ENCODE measurements at places on chromosomes 3 and 15. TPM values are rescaled to one million over a fixed set of nuclear protein-coding genes. Genes with fewer than 3 reads are reported as not detected.

- no peaks in the 10 kb centered on the region for H3K36me3 ChIP-seq
- no peak overlapping the region for H3K27ac ChIP-seq
- no peaks in the 10 kb centered on the region for H3K4me1 ChIP-seq
- no peak for DNase-seq
Observed at GRCh38 chr3:73681610-73682009, 56.9 kb upstream of the PDZRN3 start.

GRCh38 chr3:53303549-53303948 lies 43.8 kb downstream of the DCP1A start:
- H3K4me3 ChIP-seq = no peak overlapping the region
- no peak for DNase-seq
- H3K36me3 ChIP-seq = peaks cover 15% of the 10 kb centered on the region
- H3K27me3 ChIP-seq = no peaks in the 10 kb centered on the region
- H3K27ac ChIP-seq = peak overlapping the region; percentile 46
- peaks cover 12% of the 10 kb centered on the region for H3K4me1 ChIP-seq

DNA sequence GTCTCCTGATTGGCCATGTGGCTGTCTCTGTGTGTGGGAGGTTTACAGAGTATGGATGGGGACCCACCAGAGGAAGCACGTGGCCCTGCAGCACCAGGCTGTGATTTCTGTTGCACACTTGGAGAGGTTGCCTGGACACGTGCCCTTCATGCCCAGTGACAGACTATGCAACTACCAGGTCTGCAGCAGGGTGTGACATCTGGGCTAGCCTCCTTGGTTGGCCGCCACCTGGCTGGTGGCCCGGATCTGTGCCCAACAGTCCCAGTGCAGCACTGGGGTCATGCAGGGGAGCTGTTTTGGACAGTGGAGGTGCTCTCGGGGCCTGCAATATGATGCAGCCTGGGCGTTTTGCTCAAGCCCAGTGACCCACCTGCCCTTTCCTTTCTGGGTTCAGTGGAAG lies 212.5 kb downstream of the UBE3A start:
- no peaks in the 10 kb centered on the region for H3K36me3 ChIP-seq
- no peaks in the 10 kb centered on the region for H3K27me3 ChIP-seq
- no peak overlapping the region for H3K27ac ChIP-seq
- no peak for DNase-seq

GRCh38 chr3:149459491-149460059 lies 14.9 kb upstream of the TM4SF4 start:
- H3K36me3 ChIP-seq = no peaks in the 10 kb centered on the region
- no peak overlapping the region for H3K4me3 ChIP-seq
- DNase-seq = no peak
- no peaks in the 10 kb centered on the region for H3K27me3 ChIP-seq
- no peaks in the 10 kb centered on the region for H3K4me1 ChIP-seq
- H3K27ac ChIP-seq = no peak overlapping the region

- H3K36me3 ChIP-seq = no peaks in the 10 kb centered on the region
- no peak for DNase-seq
- no peaks in the 10 kb centered on the region for H3K4me1 ChIP-seq
- peaks cover 15% of the 10 kb centered on the region for H3K27me3 ChIP-seq
- H3K4me3 ChIP-seq = no peak overlapping the region
Observed at GRCh38 chr3:36756269-36756668, 8.1 kb downstream of the DCLK3 start.

DNA sequence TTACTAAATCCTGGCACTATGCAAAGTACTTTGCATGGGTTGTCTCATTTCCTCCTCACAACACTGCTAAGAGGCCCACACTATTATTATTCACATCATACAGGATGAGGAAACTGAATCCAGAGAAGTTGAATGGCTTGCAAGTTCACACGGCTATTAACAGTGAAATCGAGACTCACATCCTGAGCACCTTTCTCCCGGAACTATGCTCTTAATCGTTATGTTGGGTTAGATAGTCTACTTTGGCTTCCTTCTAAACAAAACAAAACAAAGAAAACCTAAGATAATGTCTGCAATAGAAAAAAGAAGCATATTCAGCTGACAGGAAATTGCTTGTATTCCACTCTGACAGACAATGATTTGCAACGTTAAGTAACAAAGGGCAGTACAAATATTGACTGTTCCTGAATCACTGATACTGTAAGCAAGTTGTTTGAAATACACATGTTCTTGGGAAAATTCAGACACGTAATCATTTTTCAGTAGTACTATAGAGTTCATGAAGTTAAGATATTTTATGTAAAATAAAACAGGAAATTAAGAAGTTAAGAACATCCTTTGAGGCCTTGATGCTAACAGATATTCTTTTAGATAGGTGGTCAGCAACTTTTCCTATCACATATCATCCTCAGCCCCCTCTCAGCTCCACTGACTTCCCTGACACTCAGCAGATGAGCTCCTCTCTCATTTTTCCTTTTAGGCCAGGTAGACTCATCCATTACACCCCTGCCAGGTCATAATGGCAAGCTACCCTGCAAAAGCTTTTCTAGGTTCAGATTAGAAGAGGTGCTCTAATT lies 40.7 kb downstream of the C2CD4B start:
- no peak for DNase-seq
- H3K27ac ChIP-seq = peak overlapping the region; percentile 93
- no peaks in the 10 kb centered on the region for H3K36me3 ChIP-seq
- H3K27me3 ChIP-seq = no peaks in the 10 kb centered on the region
- H3K4me3 ChIP-seq = no peak overlapping the region
- peaks cover 15% of the 10 kb centered on the region for H3K4me1 ChIP-seq

- DNase-seq = no peak
- H3K36me3 ChIP-seq = no peaks in the 10 kb centered on the region
- H3K27me3 ChIP-seq = no peaks in the 10 kb centered on the region
- H3K4me3 ChIP-seq = no peak overlapping the region
- no peaks in the 10 kb centered on the region for H3K4me1 ChIP-seq
Observed at GRCh38 chr3:158452334-158452733, 118.7 kb upstream of the MLF1 start.

- H3K27ac ChIP-seq = no peak overlapping the region
- H3K27me3 ChIP-seq = no peaks in the 10 kb centered on the region
- no peak for DNase-seq
- H3K36me3 ChIP-seq = no peaks in the 10 kb centered on the region
- no peaks in the 10 kb centered on the region for H3K4me1 ChIP-seq
Observed at GRCh38 chr3:177642804-177643125, 445.5 kb upstream of the TBL1XR1 start.

GRCh38 chr3:43248185-43248583 lies 38.2 kb upstream of the SNRK start:
- DNase-seq = no peak
- H3K36me3 ChIP-seq = no peaks in the 10 kb centered on the region
- no peak overlapping the region for H3K4me3 ChIP-seq
- no peaks in the 10 kb centered on the region for H3K4me1 ChIP-seq

DNA sequence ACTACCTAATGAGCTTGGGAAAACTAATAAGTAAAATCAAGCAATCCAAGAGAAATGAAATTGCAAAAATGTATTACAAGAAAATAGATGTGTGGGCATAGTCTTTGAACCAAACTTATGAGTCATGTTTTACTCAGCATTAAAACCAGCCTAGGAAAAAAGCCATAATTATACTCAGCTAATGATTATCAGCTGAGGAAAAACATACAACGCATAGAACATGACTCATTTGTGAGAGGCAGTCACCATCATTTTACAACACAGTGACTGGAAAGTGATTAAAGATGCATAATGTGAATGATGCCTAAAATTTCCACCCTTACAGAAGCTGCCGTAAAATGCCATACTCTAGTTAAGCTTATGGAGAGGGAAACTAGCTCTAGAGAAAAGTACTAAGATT lies 238.0 kb upstream of the EOMES start:
- H3K4me3 ChIP-seq = no peak overlapping the region
- no peaks in the 10 kb centered on the region for H3K36me3 ChIP-seq
- no peak for DNase-seq
- H3K27ac ChIP-seq = no peak overlapping the region
- no peaks in the 10 kb centered on the region for H3K4me1 ChIP-seq
- H3K27me3 ChIP-seq = no peaks in the 10 kb centered on the region

DNA sequence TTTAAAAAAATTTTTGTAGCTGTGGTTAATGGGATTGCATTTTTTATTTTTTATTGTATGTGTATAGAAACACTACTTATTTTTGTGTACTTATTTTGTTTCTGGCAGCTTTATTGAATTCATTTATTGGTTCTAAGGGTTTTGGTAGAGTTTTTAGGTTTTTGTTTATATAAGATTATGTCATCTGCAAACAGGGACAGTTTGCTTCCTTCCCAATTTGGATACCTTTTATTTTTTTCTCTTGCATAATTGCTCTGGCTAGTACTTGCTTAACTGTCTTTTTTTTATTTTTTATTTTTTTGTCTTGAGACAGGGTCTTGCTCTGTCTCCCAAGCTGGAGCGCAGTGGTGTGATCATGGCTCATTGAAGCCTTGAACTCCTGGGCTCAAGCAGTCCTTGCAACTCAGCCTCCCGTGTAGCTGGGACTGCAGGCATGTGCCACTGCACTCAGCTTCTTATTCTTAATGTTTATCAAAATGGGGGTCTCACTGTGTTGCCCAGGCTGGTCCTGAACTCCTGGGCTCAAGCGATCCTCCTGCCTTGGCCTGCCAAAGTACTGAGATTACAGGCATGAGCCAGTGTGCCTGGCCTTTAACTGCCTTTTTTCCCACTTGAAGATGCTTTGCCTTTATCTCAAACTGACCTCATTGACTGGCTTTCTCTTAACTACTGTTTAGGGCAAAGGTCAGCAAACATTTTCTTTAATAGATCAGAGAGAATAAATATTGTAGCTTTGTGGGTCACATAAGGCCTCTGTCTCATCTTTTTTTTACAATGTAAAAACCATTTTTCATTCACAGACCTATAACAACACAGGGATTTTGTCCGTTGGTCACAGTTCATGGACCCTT lies 8.6 kb downstream of the TFG start:
- H3K4me1 ChIP-seq = peaks cover 17% of the 10 kb centered on the region
- H3K27ac ChIP-seq = no peak overlapping the region
- DNase-seq = no peak
- H3K36me3 ChIP-seq = peaks cover 21% of the 10 kb centered on the region
- H3K27me3 ChIP-seq = no peaks in the 10 kb centered on the region
- no peak overlapping the region for H3K4me3 ChIP-seq

- peaks cover 14% of the 10 kb centered on the region for H3K4me1 ChIP-seq
- no peak for DNase-seq
- H3K27me3 ChIP-seq = no peaks in the 10 kb centered on the region
- no peak overlapping the region for H3K4me3 ChIP-seq
Observed at GRCh38 chr3:102125197-102125993, 276.1 kb downstream of the NFKBIZ start.

DNA sequence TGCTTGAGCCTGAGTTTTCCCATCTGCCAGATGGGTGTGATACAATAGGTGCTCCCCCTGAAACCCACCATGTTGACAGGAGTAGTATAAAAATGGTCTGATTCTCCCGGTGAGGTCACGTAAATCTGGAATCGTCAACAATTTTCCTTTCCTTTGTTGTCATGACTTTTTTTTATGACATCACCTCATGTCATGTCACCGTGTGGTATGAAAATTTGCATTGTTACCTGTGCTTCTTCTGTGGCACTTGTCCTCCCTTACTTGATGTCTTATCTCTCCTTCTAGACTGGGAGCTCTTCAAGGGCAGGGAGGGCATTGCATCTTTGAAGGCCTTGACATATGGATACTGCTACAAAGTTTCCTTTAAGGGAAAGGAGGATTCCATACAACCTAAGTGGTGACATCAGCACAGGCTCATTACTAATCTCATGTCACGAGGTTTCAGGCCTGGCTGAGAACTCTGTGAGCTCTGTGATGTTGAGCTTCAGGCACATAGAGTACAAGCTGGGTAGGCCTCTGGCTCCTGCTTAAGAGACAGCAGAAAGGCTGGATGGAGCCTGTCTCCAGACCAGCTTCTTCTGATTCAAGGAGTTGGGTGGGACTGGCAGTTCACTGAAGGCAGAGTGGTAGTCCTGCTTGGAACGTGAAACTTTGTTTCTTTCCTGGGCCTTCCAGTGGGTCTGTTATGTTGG lies 66.3 kb downstream of the LPP start:
- no peak overlapping the region for H3K4me3 ChIP-seq
- no peak overlapping the region for H3K27ac ChIP-seq
- H3K27me3 ChIP-seq = no peaks in the 10 kb centered on the region
- peaks cover 11% of the 10 kb centered on the region for H3K4me1 ChIP-seq

DNA sequence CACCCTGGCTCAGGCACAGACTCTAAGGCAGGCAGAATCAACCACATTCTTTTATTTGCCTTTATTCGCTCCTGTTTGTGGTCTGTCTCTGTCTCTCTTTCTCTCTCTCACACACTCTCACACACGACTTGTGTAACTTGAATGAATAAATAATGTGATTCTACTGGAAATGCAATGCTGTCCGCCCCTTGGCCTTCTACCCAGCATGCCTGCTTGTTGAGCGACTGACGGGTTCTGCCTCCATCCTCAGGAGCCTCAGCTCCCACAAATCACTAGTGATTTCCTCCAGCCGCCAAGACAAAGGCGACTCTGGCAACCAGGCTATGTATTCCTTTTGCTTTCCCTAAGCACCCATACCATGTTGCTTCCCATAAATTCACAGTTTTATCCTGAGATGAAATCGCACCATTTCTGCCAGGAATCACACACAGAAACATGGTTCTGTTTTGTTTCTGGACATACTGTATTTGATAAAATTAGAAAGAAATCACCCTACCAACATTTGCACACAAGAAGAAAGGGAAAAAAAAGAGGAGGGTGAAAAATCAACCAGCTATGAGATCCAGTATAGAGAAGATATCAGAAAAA lies 460.8 kb downstream of the MAGI1 start:
- H3K4me1 ChIP-seq = no peaks in the 10 kb centered on the region
- no peaks in the 10 kb centered on the region for H3K36me3 ChIP-seq

GRCh38 chr3:53888232-53888631 lies 3.4 kb downstream of the SELENOK start:
- no peak overlapping the region for H3K4me3 ChIP-seq
- DNase-seq = no peak
- H3K36me3 ChIP-seq = peaks cover 24% of the 10 kb centered on the region
- H3K27ac ChIP-seq = no peak overlapping the region

GRCh38 chr15:90165659-90166489 lies 35.3 kb upstream of the SEMA4B start:
- no peak overlapping the region for H3K4me3 ChIP-seq
- no peaks in the 10 kb centered on the region for H3K27me3 ChIP-seq
- no peaks in the 10 kb centered on the region for H3K36me3 ChIP-seq
- DNase-seq = no peak

GRCh38 chr3:171000281-171000680 lies 26.2 kb downstream of the SLC2A2 start:
- H3K4me1 ChIP-seq = peaks cover 66% of the 10 kb centered on the region
- DNase-seq = no peak
- no peak overlapping the region for H3K4me3 ChIP-seq
- H3K27ac ChIP-seq = peak overlapping the region; percentile 70
- H3K36me3 ChIP-seq = no peaks in the 10 kb centered on the region

The IL17RD gene
- polyA plus RNA-seq = 0.09 TPM

The TTLL13 gene
- polyA plus RNA-seq = 0.17 TPM

The MESP2 gene
- polyA plus RNA-seq = not detected

The EPHA3 gene
- polyA plus RNA-seq = 0.44 TPM

The TMCO5A gene
- polyA plus RNA-seq = not detected

The CAMK2N2 gene
- polyA plus RNA-seq = not detected

Measured in liver (tissue), 10 donors.